ENCODE measurements at places on chromosomes 3 and 15.

- DNase-seq, result no peak
These were observed 57.1 kb upstream of the POU1F1 start for GRCh38 chr3:87333393-87333892.

DNA sequence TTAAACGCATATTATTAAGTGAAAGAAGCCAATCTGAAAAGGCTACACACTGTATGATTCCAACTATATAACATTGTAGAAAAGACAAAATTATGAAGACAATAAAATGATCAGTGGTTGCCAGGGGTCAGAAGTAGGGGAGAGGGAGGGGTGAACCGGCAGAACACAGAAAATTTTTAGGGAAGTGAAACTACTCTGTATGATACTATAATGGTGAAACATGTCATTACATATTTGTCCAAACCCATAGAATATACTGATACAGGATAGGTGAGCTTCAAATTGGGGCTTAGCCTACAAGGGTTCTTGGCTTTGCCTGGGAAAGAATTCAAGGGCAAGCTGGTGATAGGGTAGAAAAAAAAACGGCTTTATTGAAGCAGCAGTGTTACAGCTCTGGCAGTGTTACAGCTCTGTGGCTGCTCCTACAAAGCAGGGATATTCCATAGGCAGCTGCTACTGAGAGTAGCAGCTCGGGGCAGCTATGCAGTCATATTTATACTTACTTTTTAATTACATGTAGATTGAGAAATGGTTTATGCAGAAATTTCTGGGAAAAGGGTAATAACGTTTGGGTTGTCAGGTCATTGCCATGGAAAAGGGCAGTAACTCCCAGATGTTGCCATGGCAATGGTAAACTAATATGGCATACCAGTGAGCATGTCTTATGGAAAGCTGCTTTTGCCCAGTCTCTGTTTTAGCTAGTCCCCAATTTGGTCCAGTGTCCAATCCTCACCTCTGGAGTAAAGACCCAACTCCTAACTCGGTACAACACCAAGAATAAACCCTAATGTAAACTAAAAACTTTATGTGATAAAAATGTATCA lies 125.1 kb upstream of the SLC25A36 start:
- DNase-seq, result no peak

- DNase-seq, result no peak
These were observed 1010.8 kb downstream of the OTOL1 start for GRCh38 chr3:162507397-162507796.

- DNase-seq, result no peak
These were observed 92.7 kb downstream of the VGLL4 start for GRCh38 chr3:11551036-11551435.

GRCh38 chr3:14768182-14768790 lies 50.5 kb upstream of the FGD5 start:
- DNase-seq, result no peak

GRCh38 chr15:43285609-43286037 lies 18.9 kb upstream of the TGM5 start:
- DNase-seq, result no peak

DNA sequence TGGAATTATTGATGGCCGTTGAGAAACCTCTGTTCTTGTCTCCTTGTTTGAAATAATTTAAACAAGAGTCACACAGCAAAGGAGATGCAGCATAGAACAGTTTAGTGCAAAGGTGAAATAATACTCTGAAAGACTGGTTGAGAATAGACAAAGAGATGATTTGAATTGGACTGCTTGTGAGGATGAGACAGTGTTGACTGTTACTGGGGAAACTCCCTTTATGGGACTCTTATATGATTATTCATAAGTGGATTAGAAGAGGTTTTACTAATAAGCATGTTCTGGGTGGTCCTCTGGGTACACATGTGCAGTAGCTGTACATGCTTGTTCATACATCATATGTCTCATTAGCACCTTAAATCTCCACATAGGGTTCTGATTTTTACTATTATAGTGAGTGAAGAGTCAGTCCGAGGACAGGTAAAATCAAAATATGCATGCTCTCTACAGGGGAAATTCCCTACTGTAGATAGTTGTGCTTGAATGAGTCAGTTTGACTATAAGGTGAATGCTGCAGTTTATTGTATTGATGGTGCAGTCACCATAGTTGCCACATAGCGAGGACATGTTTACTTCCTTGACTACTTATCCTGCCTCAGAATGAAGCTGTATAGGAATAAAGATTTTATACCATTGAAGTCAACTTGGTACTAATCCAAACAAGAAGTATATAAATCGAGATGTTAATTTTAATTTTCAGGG lies 498.7 kb downstream of the CNTN6 start:
- no peak for DNase-seq

DNA sequence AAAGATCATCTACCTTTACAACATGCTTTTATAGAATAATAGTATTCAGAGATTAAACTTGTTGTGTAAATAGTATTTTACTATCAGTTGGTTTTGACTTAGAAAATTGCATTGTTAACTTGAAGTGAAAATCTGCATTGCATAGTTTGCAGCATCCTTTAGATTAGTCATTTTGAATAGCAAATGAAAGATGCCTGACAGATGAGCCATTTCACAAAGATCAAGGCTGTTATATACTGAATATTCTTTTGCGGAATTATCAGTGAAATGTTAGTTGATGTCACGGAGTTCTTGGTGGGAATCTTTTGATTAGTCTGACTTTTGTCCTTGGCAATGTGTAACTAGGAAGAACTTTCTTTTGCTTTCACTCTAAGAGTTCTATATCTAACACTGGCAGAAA lies 24.5 kb downstream of the RSRC1 start:
- DNase-seq, result no peak

DNA sequence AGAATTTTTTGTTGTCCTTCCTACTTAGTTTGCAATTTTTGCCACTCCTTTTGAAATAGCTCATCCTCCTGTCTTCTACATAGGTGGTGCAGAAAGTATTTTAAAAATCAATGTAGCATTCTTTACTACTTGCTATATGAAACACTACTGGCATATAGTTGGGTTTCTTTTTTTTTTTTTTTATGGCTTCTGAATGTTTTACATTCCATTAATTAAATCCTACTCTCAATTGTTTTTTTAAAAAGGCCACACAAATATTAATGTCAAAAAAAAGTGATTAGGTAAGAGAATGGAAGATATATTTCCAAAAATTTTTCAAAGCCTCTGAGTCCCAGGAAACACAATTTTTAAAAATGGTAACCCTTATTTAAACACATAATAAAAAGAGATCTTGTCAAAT lies 262.6 kb downstream of the MAGI1 start:
- no peak for DNase-seq

DNA sequence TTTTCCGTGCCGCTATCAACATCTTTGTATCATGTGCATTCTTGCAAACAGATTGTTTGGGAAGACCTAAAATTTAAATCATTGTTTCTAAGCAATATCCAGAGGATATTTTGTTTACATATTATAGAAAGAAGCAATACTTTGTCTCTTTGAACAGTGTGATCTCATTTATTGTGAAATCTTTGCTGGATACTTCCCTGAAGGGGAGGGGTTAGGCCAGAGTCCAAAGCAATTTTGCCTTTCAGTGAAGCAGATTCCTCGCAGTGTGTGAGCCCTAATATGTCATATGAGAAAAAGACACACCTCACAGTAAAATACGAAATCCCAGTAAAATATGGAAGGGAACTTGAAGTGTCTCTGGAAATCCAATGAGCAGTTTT lies 158.7 kb upstream of the SLCO3A1 start:
- no peak for DNase-seq

GRCh38 chr15:92654662-92655061 lies 913 bp downstream of the FAM174B start:
- no peak for DNase-seq

GRCh38 chr15:83199288-83199687 lies 8.3 kb downstream of the HDGFL3 start:
- peak; percentile 10 for DNase-seq

GRCh38 chr3:40739971-40740370 lies 215.2 kb downstream of the ZNF621 start:
- DNase-seq, result no peak

GRCh38 chr3:50525987-50526386 lies 22.6 kb upstream of the CACNA2D2 start:
- peak; percentile 70 for DNase-seq

DNA sequence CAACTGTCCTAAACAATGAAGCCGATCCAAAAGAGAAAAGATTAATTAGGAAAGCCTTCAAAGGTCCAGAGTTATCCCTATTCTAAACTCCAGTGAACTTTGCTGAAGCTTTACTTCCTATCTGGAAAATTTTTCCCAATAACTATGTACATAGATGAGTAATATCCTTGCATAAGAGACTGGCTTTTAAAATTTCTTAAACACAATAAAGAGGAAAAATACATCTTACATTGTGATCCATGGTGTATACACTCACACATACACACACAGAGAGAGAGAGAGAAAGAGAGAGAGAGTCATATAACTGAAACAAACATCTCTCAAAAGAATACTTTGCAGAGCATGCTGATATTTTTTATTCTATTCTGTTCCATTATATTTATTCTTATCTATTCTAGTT lies 20.0 kb downstream of the SPTSSB start:
- DNase-seq, result no peak

- no peak for DNase-seq
These were observed 4.2 kb downstream of the TEX264 start for GRCh38 chr3:51675201-51675611.

DNA sequence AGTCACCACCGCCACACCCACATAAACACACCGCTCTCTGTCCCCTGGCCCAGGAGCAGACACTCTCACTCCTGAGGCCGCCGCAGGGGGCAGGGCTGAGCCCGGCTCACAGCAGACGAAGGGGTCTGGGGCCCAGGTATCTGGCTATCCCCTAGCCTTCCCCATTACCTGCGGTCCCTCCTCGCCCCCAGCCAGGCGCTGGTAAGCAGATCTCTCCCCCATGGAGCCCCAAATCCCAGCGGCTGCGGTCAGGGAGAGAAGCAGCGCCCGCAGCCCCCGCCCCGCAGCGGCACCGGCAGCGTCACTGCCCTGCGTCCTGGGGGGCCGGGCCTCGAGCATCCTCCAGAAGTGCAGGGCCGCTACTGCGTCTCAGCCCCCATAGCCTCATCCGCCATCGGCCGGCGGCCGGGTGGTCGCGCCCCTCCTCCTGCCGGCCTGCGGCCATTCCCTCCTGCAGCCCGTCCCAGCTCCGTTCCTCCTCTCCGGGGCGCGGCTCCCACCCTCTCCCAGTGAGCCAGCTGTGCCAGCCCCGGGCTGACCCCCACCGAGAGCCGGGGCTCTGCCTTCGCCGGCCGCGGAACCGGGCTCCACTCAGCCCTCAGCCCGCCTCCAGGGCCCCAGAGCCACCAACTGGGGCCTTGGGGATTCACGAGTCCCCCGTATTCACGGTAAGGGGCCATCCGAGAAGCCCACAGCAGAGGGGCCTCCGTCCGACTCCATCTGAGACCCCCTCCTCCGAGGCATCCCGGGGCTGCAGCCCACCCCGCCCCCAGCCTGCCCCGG lies 13.1 kb downstream of the TNK2 start:
- peak; percentile 37 for DNase-seq

DNA sequence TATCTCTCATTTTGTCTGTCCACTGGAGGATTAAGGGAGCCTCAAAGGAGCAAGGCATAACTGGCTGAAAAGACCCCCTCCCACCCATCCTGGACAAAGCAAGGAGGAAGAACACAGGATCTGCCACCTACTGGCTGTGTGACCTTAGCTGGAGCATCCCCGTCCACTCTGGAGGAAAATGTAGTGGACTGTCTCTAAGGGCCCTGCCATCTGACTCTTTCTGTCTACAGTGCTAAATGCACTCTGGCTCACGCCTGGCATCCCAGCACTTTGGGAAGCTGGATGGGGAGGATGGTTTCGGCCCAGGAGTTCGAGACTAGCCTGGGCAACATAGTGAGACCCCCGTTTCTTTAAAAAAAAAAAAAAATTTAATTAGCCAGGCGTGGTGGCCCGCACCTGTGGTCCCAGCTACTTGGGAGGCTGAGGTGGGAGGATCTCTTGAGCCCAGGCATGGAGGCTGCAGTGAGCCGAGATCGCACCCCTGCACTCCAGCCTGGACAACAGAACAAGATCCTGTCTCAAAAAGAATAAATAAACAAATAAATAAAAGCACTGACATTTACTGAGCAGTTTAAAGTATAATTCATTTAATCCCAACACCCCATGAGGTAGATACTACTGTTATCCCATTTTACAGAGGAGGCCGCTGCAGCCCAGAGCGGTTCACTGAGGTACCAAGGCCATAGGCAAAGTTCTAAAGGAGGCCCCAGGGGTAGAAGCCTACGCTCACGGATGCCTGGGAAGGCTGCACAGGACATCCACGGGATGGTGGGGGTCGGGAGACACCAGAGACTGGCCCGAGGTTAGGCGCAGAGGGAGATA lies 1.1 kb downstream of the TBC1D2B start:
- DNase-seq, result no peak

DNA sequence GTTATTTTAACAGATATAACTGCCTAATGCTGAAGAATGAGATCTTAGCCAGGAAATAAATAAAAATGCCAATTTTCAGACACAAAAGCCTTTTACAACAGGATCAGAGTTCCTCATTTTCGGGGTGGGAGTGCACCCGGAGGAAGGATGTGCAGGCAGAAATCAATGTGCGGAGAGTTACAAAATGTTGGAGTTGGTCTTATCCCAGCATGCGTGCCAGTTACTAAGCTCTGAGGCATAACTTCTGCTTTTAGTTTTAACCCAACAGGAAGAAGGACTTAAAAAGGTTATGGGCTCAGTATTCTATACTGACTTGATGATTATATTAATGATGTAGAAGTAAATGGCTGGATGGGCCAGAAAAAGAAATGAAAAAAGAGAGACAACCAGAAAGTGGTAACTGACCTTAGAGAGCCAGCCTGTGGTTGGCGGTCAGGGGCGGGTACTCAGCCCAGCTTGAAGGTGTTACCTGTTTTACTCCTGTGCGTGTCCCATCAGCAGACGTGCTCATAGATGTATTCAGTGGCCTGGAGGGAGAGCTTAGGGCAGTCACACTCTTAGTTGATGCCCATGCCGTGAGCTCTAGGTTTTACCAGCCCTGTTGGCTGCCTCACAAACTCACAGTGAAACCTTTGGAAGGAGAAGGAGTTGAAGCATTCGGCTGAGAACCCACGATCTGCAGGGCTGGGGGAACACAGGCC lies 164.7 kb downstream of the SV2B start:
- DNase-seq, result no peak

GRCh38 chr3:193851941-193852674 lies 259.1 kb downstream of the OPA1 start:
- no peak for DNase-seq

DNA sequence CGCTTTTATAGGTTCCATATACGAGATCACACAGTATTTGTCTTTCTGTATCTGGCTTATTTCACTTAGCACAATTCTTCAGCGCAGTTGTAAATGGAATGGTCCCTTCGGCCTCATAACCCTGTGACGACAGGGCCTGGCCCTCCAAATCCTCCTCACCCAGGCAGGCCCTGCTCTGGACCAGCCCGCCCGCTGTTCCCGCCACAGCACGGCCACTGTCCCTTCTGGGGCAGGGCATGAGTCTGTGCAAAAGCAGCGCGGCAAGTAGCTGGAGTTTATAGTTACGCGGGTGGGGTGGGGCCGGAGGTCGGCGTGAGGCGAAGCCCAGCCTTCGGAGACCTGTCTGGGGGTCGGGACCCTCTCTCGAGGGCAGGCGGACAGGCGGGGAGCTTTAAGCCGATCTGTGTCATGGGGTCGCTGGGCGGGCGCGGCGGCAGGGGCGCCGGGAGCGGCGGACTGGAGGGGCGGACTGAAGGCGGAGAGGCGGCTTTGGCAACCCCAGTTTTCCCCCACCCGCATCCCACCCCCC lies 543 bp downstream of the ARPIN start:
- DNase-seq, result no peak

Data from stimulated activated CD8-positive, alpha-beta memory T cell treated with anti-CD3 and anti-CD28 coated beads, Interleukin-15, amount 100 ng/mL, for 48 hours (primary cell).